ENCODE measurements at places on chromosomes 3 and 15.

- no peak for DNase-seq
Observed at GRCh38 chr3:195559723-195560409, 16.7 kb upstream of the PPP1R2 start.

DNA sequence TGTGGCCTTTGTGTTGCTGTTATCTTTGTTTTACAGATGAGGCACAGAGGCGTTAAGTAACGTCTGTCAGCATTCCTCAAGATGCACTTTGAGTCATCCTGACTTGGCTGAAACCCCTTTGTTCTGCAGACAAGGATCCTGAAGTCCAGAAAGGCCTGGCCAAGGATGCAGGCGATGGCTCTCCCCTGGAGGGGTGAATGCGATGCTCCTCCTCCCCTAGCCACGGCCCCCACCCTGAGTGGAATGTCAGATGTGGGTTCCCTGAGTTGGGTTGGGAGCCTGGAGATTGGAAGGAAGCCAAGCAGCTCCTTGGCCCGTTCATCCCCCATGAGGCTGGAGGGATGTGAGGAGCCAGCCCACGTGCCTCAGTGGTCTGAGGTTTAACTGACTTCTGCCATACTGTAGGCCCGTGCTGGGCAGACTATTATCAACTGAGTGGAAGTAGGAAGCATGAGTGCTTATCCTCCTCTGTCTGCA, 43.3 kb downstream of the POMGNT2 start:
- DNase-seq: no peak

DNA sequence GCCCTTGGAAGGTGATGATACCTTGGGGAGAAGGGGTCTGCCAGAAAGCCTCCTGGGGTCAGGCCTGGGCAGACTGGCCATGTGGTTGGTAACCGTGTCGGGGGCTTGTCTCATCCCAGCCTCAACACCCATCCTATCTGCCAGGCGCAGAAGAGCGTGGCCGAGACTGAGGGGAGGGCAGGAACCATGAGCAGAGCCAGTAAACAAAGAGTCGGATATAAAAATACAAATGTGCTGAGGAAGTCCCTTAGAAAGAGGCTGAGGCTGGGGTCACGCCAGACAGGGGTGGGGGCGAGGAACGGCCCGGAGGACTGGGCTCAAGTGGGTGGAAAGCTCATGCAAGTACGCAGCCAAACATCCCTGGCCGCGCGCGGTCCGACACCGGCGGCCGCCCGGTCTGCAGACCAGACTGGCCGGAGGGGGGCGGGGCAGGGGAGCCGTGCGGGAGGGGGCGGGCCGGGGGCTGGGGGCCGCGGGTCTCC, 1.9 kb downstream of the CAMK2N2 start:
- no peak for DNase-seq

- DNase-seq: no peak
Observed at GRCh38 chr15:66961407-66961884, 104.0 kb upstream of the SMAD3 start.

GRCh38 chr3:145637105-145637504, 523.9 kb downstream of the PLOD2 start:
- DNase-seq: no peak

GRCh38 chr3:193842029-193842798, 249.2 kb downstream of the OPA1 start:
- DNase-seq: no peak

DNA sequence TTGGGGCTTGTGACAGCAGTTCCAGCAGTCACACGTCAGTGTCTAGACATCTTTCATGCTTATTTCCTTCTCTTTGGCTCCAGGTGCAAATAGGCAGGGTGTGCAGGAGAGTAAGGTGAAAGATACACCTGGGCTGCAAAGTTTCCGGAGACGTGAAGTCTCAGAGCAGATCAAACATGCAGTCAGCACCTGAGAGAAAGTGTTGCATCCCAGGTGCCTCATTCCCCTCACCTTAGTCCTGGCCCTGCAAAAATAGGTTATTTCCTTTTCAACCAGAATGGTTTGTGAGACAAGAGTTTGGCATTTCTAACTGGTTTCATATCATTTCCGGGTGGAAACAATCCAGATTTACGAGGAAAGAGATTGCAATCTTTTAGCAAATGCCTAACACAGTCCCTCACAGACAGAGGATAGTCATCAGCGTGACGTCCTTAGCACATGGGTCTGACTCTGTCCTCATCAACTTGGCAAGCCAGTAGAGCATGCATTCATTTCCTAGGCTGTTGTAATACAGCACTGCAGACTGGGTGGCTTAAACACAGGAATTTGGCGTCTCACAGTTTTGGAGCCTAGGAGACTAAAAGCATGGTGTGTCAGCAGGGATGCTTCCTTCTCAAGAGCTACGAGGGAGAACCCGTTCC, 58.2 kb upstream of the ARRDC4 start:
- DNase-seq: no peak

- no peak for DNase-seq
Observed at GRCh38 chr3:101720851-101721840, 3.3 kb upstream of the CEP97 start.

DNA sequence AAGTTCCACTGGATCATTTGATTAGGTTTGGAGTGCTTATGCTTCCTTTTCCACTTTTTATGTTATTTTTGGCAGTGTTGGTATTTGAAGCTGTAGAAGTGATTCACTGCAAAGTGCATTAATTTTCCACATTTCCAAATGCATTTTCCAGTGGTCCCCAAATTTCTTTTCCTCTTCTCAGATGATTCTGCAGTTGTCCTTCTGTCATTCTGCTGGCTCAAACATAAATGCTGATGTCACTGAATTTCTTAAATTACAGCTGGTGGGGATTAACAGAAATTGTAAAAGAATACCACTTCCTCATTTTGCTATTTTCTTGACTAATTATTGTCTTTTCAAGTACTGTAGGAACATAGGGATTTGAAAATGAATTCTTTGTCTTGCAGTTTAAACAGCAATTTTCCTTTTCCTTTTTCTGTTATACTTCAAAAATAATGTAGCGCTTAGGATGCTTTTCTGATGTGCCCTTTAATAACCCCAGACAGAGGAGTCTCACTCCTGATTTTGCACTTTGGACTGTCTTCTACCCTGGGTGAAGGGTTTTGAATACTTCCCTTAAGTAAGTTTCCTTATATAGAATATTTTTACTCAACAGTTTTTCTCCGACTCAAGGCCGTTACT, 25.0 kb downstream of the MITF start:
- no peak for DNase-seq

GRCh38 chr3:62329971-62330370, 43.4 kb downstream of the FEZF2 start:
- DNase-seq: no peak

DNA sequence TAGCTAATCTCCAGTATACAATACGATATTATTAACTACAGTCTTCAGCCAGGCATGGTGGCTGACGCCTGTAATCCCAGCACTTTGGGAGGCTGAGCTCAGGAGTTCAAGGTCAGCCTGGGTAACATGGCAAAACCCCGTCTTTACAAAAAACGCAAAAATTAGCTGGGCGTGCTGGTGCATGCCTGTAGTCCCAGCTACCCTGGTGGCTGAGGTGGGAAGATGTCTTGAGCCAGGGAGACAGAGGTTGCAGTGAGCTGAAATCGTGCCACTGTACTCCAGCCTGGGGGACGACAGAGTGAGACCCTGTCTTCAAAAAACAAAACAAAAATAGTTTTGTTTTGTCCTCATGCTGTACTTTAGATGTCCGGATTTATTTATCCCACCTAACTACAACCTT, 29.2 kb upstream of the SV2B start:
- DNase-seq: no peak

- no peak for DNase-seq
Observed at GRCh38 chr3:65641045-65641444, 397.7 kb downstream of the MAGI1 start.

- no peak for DNase-seq
Observed at GRCh38 chr15:66921319-66921915, 144.0 kb upstream of the SMAD3 start.

DNA sequence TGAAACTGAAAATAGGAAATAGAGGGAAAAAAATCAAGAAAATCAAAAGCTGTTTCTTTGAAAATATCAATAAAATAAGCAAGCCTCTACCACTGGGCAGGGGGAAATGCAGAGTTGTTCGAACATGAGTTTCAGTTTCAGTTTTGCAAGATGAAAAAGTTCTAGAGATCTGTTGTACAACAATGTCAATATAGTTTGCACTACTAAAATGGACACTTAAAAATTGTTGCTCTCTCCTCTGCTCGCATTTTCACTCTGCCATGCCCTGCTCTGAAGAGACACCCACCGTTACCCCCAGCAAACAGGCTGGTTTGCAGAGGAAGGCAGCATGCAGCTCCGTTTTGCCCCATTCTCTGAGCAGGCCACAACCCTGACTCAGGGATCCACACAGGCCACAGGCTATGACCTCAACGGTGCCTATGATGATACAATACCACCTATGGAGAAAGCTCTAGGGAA, 64.5 kb downstream of the ZNF148 start:
- DNase-seq: no peak

GRCh38 chr15:64232400-64232799, 69.6 kb upstream of the PPIB start:
- no peak for DNase-seq

DNA sequence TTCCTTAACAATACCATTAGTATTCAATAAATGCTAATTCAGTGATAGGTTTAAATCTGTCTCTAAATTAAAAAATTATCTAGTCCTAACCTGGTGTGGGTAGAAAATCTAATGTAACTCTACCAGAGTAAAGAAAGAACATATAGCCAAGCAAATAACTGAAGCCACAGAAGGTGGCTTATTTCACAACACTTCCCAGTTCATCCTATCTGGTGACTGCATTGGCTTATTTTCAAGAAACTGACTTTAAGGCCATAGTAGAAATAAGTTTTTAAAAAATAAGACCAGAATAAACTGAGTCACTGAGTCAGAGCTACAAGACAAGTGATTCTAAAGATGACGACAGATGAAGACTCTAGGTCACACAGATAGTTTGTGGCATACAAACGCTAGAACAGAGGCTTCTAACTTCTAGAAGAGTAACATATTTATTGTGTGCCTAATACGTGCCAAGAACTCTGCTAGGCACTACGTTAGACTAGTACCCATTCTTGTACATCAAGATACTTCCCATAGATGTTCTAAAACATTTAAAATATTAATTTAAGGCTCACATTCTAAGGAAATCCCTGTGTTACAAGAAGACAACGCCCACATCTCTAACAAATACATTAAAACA, 25.9 kb downstream of the TMCC1 start:
- no peak for DNase-seq

DNA sequence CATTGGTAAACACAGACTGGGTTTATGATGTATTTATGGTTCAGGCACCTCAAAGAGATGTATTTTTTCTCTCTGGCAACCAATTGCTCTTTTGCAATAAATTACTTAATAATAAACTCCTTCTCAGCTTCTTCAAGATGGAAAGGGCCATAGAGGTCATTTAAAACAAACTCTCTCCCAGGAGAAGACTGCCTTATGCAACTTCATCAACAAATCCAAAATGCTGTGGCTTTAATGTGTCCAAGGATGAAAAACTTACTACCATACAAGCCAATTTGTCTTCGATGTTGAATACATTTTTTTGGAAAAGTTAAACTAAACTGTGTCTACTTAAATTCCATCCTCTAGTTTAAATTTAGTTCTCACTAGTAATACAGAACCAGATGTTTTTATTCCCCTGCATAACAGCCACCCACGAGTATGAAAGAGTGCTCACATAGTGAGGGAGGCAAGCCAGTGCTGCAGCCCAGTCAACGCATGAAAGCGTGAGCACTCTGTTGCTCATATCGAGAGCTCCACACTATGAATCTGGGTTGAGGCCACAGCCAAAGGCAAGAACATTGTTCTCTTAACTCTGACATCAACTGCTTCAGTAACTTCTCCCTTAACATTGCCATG, 761.3 kb upstream of the GRM7 start:
- DNase-seq: no peak

DNA sequence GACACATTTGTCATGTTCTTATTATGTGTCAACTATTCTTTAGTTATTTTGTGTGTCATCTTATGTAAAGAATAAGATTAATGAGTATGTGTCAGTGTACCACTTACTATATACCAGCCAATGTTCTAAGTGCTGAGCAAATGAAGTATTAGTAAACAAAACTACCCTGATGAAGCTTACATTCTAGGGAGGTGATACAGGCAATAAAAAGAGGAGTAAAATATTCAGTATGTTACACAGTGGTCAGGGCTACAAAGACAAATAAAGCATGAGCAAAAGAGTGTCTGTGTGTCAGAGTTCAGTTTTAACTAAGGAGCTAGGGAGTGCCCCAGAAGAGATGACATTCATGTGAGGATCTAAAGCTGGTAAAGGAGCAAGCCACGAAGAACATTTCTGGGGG, 79.1 kb downstream of the TRPC1 start:
- DNase-seq: no peak

- no peak for DNase-seq
Observed at GRCh38 chr3:11307830-11308432, 35.7 kb downstream of the ATG7 start.

DNA sequence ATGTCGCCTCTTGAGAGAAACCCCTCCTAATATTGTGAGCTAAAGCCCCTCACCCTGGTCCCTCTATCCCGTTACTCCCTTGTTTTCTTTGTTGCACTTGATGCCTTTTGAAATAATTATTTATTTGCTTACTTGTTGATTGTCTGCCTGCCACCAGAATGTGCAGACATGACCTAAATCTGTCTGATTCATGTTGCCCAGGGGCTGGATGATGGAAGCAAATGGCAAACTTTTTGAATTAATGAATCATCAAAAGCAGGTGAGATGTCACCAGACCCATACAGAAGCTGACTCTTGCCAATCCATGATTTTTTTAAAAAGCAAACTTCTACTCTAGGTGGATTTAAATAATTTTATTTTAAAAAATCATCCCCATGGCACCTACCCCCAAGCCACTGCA, 49.3 kb downstream of the GRIP2 start:
- DNase-seq: no peak

All from activated CD8-positive, alpha-beta memory T cell treated with anti-CD3 and anti-CD28 coated beads for 1 hour (primary cell).